ENCODE measurements at places on chromosomes 2 and 18. TPM values are rescaled to one million over a fixed set of nuclear protein-coding genes. Genes with fewer than 3 reads are reported as not detected.

Gene TMEM247
- total RNA-seq = not detected

Gene KIAA2012
- not detected for total RNA-seq

DNA sequence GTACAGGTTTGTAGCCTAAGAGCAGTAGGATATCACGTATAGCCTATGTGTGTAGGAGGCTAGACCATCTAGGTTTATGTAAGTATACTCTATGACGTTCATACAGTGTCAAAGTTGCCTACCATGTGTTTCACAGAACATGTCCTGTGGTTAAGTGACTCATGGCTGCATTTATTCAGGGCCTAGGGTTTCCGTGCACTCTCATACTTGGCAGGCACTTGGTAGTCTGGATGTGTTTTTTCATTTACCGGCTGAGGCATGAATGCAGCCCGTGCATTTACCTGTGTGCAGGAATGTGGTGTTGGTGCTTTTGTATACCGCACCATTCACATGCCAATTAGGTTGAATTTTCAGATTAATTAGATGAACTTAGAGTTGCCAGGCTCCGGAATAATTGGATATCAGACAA lies 43.4 kb downstream of the MYL12B start:
- DNase-seq = peak; percentile 74

DNA sequence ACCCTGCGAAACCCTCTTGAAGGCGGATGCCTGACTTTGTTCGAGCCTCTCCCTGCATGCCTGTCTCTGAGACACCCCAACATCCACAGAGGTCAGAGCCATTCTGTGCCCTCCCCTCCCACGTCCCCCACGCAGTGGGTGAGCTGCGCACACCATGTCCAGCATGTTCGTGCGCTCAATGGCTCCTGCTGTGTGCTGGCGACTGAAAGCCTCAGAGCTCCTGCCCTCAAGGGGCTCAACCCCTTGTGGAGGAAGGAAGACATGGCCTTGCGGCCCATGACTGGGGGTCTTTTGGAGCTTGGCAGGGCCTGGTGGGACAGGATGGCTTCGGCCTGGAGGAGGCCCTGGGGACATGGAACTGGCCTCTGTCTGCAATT lies 45.7 kb downstream of the ANKMY1 start:
- no peak for DNase-seq

GRCh38 chr18:76493213-76494161 lies 1.6 kb downstream of the ZNF516 start:
- no peak for DNase-seq

GRCh38 chr2:15733867-15734673 lies 142.4 kb downstream of the DDX1 start:
- DNase-seq = peak; percentile 79
